ENCODE measurements at places on chromosomes 7 and 10. TPM values are rescaled to one million over a fixed set of nuclear protein-coding genes. Genes with fewer than 3 reads are reported as not detected.
A peak's percentile ranks its signal among the peaks of the same experiment; 100 is the strongest.

The MORN4 gene
- total RNA-seq, result 1.6 TPM

The SPDYE9 gene
- not detected for total RNA-seq

The CYP26C1 gene
- total RNA-seq, result not detected

The GPRIN2 gene
- total RNA-seq, result not detected

DNA sequence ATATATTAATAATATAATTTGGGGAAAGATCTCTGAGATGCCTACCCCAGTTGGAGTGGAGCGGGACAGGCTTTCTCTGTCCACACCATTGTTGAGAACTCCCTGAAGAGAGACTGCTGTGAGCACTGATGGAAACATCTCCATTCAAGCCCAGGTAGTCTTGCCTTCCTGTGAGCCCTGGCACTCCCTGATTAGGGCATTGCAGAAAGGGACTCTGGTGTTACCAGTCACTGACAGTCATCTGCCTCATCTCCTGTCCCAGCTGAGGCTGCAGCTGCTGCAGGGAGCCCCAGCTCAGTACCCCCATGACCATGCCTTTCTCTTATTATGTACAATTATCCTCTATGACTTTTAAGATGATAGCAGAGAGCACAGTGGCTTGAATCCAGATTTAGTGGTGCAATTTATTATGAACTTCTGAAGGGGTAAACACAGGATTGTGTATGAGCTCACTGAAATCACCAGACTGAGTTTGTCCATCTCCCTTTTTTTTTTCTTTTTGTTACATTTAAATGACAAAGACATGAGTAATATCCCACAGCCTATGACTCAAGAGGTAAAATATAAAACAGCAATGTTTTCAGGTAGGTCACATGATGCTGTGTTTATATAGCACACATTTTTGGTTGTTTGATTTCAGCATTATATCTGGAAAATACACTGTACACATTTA lies 236.9 kb downstream of the SLC25A13 start:
- no peak overlapping the region for H3K27ac ChIP-seq
- H3K4me1 ChIP-seq, result no peaks in the 10 kb centered on the region

DNA sequence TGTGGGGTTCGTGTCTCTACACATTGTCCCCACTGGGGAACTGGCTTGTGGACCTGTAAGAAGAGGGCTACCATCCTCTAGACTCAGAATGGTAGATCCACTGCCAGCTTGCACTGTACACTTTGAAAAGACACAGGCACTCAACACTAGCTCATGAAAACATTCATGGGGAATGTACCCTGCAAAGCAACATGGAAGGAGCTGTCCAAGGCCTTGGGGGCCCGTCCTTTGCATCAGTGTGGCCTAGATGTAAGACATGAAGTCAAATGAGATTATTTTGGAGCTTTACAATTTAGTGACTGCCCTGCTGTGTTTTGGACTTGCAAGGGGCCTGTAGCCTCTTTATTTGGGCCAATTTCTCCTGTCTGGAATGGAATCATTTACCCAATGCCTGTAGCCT lies 399.0 kb upstream of the PCDH15 start:
- DNase-seq, result no peak
- H3K4me3 ChIP-seq, result no peak overlapping the region
- no peak overlapping the region for H3K27ac ChIP-seq
- H3K36me3 ChIP-seq, result peaks cover 13% of the 10 kb centered on the region
- no peaks in the 10 kb centered on the region for H3K27me3 ChIP-seq

DNA sequence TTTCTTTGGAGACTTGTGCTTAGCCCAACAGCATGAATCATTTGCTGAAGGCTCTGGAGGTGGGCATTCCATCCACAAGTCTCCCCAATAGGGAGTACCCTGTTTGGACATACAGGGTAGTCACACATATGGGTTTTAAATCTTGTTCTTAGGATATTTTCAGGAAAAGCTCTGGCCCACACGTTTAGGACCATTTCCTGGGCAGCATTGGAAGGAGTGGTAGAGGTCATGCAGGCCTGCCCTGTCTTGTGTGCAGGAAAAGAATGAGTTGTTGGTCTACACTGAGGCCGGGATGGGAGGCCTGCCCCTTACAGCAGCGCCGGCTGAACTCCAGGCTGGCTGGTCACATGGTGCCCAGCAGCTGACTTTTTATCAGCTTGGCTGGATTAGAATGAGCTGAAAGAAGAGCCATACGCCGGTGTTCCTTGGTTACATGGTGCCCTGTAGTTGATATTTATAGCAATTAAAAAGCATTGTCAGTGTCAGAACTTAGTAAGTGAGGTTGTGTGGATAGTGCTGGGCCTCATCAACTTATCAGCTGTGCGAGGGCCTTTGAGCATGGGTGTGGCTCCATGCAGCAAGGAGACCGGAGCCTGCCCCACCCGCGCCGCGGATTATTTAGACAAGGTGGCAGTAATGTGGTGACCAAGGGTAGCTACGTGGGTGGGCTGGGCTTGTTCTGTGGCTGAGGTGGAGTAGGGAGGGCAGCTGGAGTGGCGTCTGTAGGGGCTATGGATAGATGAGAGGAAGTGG lies 28.6 kb downstream of the OGDH start:
- DNase-seq, result no peak
- H3K27ac ChIP-seq, result peak overlapping the region; percentile 87
- H3K27me3 ChIP-seq, result no peaks in the 10 kb centered on the region
- peak overlapping the region; percentile 48 for H3K4me3 ChIP-seq

DNA sequence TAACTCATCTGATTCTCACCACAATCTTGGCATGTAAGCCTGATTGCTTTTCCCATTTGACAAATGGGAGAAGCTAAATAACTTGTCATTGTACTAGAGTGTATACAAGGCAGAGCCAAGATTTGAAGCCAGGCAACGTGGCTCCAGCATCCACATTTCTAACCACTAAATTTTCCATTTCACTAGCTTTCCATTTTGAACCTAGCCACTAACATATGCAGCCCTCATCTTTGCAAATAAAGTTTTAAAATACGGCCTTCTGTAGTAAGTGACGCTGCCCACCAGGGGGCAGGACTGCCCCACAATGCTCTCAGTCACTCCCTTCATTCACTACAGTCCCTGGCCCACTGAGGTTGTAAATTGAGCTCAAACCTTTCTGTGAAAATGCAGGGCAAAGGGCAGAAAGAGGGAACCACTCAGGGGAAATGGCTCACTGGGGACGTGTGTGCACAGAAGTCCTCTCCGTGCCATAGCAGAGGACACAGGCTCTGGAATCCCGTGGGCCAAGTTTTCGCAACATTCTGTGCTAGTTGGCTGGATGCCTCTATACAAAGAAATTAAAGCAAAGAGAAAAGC lies 315.7 kb downstream of the TNS3 start:
- H3K36me3 ChIP-seq, result no peaks in the 10 kb centered on the region
- H3K27me3 ChIP-seq, result no peaks in the 10 kb centered on the region
- DNase-seq, result no peak
- H3K27ac ChIP-seq, result no peak overlapping the region
- H3K4me1 ChIP-seq, result no peaks in the 10 kb centered on the region

DNA sequence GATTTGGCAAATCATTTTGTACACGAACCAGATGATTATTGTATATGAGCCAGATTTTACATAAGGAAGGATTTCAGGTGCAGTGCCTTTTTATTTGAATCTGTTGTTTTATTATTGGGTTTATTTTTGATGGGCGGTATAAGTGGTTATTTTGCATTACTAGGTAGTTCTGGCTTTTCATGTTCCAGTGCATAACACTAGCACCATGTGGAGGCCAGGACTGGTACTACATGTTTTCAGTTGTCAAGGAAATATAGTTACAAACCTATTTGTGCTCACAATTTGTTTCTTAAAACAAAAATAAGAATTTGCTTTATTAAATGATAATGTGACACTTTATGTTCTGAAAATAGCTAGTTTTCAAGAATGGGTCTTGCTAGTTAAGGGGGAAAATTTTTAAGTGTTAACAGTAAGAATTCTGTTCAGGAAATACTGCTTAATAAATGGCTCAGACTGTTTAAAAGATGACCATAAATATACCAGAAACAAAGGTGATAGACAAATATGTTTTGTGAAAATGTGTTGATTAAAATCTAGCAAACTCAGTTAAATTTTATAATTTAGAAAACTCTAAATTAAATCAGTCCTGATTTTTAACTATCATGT lies 7.1 kb upstream of the SEMA3E start:
- H3K27ac ChIP-seq, result no peak overlapping the region
- no peak overlapping the region for H3K4me3 ChIP-seq
- H3K27me3 ChIP-seq, result no peaks in the 10 kb centered on the region
- no peaks in the 10 kb centered on the region for H3K4me1 ChIP-seq

DNA sequence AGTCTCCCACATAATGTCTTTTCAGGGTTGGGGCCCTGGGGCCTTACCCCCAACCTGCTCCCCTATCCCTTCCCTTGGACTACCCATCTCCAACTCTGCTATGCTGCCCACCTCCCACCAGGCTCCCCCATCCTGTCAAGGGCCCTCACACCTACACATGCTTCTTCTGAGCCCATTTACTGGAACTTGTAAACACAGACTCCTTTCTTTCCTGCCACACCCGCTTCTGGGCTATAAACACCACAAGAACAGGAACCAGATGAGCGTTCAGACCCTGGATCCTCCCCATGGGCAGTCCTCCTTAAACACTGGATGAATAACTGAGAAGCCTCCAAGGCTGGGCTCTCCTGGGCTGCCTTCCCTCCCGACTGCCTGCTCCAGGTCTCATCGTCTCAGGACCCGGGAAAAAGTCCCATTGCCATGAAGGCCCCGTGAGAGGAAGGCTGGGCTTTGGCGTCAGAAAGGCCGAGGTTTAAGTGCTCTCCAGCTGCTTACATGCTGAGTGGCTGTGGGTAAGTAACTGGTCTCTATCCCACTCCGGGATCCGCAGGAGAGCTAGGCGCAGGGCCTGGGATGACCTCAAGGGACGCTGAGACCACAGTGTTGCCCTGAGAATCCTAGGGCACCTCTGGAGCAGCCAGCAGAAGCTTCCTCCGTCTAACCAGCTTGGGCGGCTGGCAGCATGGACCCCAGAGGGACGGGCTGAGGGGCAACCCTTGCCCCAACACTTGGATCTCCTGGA lies 15.6 kb upstream of the CRHR2 start:
- H3K36me3 ChIP-seq, result no peaks in the 10 kb centered on the region
- no peak overlapping the region for H3K4me3 ChIP-seq
- DNase-seq, result no peak
- H3K27me3 ChIP-seq, result no peaks in the 10 kb centered on the region
- H3K4me1 ChIP-seq, result no peaks in the 10 kb centered on the region
- H3K27ac ChIP-seq, result no peak overlapping the region

- no peaks in the 10 kb centered on the region for H3K27me3 ChIP-seq
- no peaks in the 10 kb centered on the region for H3K36me3 ChIP-seq
- no peak overlapping the region for H3K4me3 ChIP-seq
- no peak for DNase-seq
- no peak overlapping the region for H3K27ac ChIP-seq
Measured at GRCh38 chr10:71801361-71801760, 28.0 kb upstream of the VSIR start.

GRCh38 chr10:114743521-114744231 lies 77.9 kb upstream of the FHIP2A start:
- no peaks in the 10 kb centered on the region for H3K36me3 ChIP-seq
- H3K27me3 ChIP-seq, result peaks cover 32% of the 10 kb centered on the region
- H3K27ac ChIP-seq, result no peak overlapping the region
- no peaks in the 10 kb centered on the region for H3K4me1 ChIP-seq
- no peak overlapping the region for H3K4me3 ChIP-seq
- DNase-seq, result no peak

- no peaks in the 10 kb centered on the region for H3K36me3 ChIP-seq
- H3K4me1 ChIP-seq, result no peaks in the 10 kb centered on the region
- no peak overlapping the region for H3K4me3 ChIP-seq
- H3K27ac ChIP-seq, result no peak overlapping the region
- H3K27me3 ChIP-seq, result no peaks in the 10 kb centered on the region
Measured at GRCh38 chr7:159056737-159057136, 87.9 kb downstream of the VIPR2 start.

DNA sequence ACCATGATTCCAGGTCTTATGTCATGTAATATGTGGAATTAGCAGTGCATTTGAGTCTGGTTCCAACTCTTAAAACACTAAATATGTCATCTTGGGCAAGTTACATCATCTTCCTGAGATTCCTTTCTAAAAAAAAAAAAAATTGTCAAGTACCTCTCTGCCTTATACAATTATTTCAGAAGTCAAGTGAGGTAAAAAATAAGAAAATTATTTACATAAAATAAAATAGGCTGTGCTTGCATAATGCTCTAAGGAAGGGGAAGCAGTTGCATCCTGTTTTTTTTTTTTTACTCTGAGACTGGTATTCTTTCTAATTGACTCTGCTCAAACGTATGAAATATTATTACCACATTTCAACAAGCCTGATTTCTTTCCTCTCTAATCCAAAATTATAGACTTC lies 55.1 kb upstream of the SEMA3A start:
- H3K36me3 ChIP-seq, result no peaks in the 10 kb centered on the region
- no peak for DNase-seq
- H3K27ac ChIP-seq, result no peak overlapping the region
- no peaks in the 10 kb centered on the region for H3K27me3 ChIP-seq

GRCh38 chr10:109412353-109412752 lies 511.0 kb downstream of the XPNPEP1 start:
- H3K27me3 ChIP-seq, result no peaks in the 10 kb centered on the region
- no peaks in the 10 kb centered on the region for H3K4me1 ChIP-seq
- H3K4me3 ChIP-seq, result no peak overlapping the region
- no peak overlapping the region for H3K27ac ChIP-seq
- H3K36me3 ChIP-seq, result no peaks in the 10 kb centered on the region
- no peak for DNase-seq

DNA sequence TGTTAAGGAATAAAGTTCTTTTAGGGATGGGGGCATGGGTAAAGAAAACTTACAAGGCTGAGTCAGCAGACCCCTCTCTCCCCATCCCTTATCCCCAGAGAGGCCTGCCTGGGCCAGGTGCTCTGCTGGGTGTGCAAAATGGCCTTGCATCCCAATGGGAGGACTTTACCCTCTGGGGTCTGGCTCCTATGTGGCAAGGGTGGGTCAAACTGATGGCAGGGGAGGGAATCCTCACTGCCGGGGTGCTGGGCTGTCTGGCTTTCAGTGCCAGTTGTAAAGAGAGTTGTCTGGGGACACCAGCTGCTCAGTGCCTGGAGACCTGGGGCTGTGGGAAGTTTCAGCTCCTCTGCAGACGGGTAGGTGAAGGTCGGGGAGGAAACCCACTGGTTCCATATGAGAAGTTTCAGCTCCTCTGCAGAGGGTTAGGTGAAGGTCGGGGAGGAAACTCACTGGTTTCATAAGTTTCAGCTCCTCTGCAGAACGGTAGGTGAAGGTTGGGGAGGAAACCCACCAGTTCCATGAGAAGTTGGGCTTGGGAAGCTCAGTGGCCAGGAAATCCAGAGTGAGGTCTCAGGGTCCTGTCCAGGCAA lies 127.2 kb upstream of the PODXL start:
- H3K27me3 ChIP-seq, result peaks cover 28% of the 10 kb centered on the region
- H3K4me3 ChIP-seq, result no peak overlapping the region
- H3K27ac ChIP-seq, result no peak overlapping the region
- no peak for DNase-seq

- H3K4me1 ChIP-seq, result peaks cover 5% of the 10 kb centered on the region
- no peaks in the 10 kb centered on the region for H3K36me3 ChIP-seq
- no peak overlapping the region for H3K27ac ChIP-seq
- no peak overlapping the region for H3K4me3 ChIP-seq
Measured at GRCh38 chr10:34702093-34702937, 112.8 kb downstream of the PARD3 start.

- no peaks in the 10 kb centered on the region for H3K36me3 ChIP-seq
- H3K27ac ChIP-seq, result no peak overlapping the region
- peaks cover 29% of the 10 kb centered on the region for H3K27me3 ChIP-seq
Measured at GRCh38 chr10:84059526-84059925, 79.8 kb upstream of the GHITM start.
